Upper lobe of right lung (tissue), 1 donor: ENCODE measurements at places on chromosomes 4 and X. TPM values are rescaled to one million over a fixed set of nuclear protein-coding genes. Genes with fewer than 3 reads are reported as not detected.

GRCh38 chr4:139330283-139330682 is 28.0 kb upstream of the NDUFC1 start:
- DNase-seq = no peak
- peaks cover 14% of the 10 kb centered on the region for H3K36me3 ChIP-seq
- H3K4me3 ChIP-seq = no peak overlapping the region
- no peaks in the 10 kb centered on the region for H3K27me3 ChIP-seq

DNA sequence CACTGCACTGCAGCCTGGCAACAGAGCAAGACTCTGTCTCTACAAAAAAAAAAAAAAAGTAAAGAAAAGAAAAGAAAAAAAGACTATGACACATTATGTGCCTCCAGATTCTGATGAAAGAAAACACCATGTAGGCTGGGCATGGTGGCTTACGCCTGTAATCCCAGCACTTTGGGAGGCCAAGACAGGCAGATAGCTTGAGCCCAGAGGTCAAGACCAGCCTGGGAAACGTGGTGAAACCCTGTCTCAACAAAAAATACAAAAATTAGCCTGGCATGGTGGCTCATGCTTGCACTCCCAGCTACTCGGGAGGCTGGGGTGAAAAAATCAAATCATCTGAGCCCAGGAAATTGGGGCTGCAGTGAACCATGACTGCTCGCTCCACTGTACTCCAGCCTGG is 19.4 kb downstream of the THOC2 start:
- H3K4me1 ChIP-seq = no peaks in the 10 kb centered on the region
- no peak overlapping the region for H3K27ac ChIP-seq
- H3K4me3 ChIP-seq = no peak overlapping the region
- no peaks in the 10 kb centered on the region for H3K27me3 ChIP-seq
- no peaks in the 10 kb centered on the region for H3K36me3 ChIP-seq

Gene CTAG2
- total RNA-seq = not detected

DNA sequence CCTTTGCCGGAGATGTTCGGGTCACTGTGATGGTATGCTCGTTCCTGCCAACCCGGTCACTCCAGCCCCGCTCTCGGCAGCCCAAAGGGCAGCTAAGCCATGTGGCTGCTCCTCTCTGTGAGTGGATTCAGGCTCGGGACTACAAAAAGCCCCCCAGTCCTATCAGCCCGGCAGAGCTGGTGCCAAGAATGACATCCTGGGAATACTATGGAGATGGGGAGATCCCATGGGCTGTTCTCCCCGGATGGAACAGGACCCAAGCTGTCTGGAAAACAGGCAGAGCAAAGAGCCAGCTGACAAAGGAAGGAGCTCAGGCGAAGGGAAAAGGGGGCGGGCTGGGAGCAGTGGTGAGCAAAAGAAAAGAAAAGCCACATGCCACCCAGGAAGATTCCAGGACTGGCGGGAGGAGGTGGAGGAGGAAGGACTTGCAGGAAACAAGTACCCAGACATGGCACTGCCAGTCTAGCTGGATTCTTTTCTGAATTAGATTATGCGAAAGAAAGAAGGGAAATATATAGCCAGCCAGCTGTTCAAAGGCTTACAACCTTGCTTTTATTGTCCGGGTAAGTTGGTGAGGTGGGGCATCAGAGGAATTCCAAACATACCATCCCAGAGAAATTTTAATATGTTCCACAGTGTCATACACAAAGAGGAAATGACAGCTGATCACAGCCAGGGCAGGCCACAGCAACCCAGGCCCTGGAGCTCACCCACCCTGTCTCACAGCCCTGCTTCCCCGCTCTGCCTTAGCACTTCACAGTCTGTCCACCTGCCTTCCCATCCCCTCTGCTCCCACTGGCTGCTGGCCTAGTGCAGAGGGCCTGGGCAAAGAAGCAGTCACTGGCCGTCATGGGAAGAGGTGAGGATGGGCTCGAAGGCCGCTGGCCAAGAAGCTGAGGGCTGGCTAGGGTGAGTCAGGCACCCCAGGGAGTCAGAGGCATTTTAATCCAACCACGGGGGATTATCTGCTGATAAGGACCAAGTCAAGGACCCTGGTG is 3.4 kb downstream of the NDP start:
- H3K4me3 ChIP-seq = no peak overlapping the region
- no peaks in the 10 kb centered on the region for H3K4me1 ChIP-seq
- no peak overlapping the region for H3K27ac ChIP-seq
- DNase-seq = no peak
- H3K36me3 ChIP-seq = no peaks in the 10 kb centered on the region

Gene TRO
- 2.7 TPM for total RNA-seq

GRCh38 chr4:87375719-87376291 is 15.2 kb downstream of the HSD17B11 start:
- H3K27ac ChIP-seq = peak overlapping the region; percentile 20
- no peaks in the 10 kb centered on the region for H3K4me1 ChIP-seq
- no peak for DNase-seq
- H3K27me3 ChIP-seq = no peaks in the 10 kb centered on the region
